ENCODE measurements at places on chromosomes 12 and 14.

- no peak for DNase-seq
Observed at GRCh38 chr12:85325442-85325841, 45.4 kb downstream of the ALX1 start.

GRCh38 chr12:109553483-109553882 lies 19.8 kb downstream of the MMAB start:
- DNase-seq = no peak

- DNase-seq = no peak
Observed at GRCh38 chr14:106738075-106738474, 1211.7 kb downstream of the TMEM121 start.

DNA sequence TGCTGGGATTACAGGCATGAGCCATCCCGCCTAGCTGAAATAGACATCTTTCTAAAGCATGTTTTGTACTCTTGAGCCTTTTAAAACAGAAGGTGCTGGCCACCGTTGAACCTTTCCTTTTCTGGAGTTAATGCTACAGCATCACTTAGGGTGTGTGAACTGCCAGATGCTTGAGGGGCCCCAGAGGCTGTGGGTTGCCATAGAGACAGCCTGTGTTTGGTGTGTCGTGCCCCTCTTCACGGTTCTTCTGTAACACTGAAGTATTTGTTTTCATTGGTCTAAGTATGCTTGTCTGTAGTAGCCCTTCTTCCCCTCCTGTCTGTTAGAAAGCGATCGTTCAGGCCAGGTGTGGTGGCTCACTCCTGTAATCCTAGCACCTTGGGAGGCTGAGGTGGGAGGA lies 30.8 kb downstream of the PLEKHG3 start:
- no peak for DNase-seq

DNA sequence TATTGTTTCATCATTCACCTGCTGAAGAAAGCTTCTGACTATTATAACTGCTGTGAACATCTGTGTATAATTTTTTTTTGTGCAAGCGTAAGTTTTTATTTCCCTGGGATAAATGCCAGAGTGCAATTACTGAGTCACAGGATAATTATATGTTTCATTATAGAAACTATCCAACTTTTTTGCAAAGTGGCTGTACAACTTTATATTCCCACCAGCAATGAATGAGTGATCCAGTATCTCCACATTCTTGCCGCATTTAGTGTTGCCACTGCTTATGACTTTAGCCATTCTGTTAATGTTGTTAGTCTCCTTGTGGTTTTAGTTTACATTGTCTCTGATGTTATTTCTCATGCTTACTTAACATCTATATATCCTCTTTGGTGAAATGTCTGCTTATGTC lies 88.1 kb upstream of the CCDC175 start:
- DNase-seq = no peak

GRCh38 chr14:64272019-64272418 lies 22.2 kb downstream of the ESR2 start:
- DNase-seq = no peak
